ENCODE measurements at places on chromosomes 13 and 19.
A peak's percentile ranks its signal among the peaks of the same experiment; 100 is the strongest.

GRCh38 chr13:49305792-49306425 is 58.2 kb downstream of the CDADC1 start:
- no peak for DNase-seq

- peak; percentile 94 for DNase-seq
These were observed 360 bp downstream of the DDX39A start for GRCh38 chr19:14418856-14419105.

- no peak for DNase-seq
These were observed 39.3 kb downstream of the ZNF44 start for GRCh38 chr19:12255372-12255771.

DNA sequence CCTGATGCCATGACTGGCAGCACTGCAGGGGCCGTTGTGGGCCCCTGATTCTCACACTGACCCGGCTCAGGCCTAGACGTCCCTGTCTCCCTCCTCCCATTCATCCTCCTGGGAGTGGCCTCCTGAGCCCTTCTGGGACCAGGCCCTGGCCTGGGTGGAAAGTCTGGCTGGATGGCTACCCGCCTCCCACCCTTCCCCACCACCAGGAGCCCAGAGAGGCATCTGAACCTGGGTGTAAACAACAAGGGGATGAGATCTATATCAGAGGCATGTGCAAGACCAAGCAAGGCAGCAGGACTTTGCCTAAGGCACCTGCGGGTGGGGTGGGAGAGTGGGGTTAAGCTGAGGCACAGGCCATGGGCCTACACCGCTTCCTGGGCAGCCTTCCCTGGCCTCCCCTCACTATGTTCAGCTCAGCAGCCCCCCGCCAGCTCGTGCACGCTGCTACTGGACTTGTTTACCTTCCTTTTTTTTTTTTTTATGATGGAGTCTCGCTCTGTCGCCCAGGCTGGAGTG is 22.0 kb upstream of the ASPDH start:
- no peak for DNase-seq

GRCh38 chr19:46141421-46141820 is 6.6 kb upstream of the IGFL2 start:
- DNase-seq = no peak

DNA sequence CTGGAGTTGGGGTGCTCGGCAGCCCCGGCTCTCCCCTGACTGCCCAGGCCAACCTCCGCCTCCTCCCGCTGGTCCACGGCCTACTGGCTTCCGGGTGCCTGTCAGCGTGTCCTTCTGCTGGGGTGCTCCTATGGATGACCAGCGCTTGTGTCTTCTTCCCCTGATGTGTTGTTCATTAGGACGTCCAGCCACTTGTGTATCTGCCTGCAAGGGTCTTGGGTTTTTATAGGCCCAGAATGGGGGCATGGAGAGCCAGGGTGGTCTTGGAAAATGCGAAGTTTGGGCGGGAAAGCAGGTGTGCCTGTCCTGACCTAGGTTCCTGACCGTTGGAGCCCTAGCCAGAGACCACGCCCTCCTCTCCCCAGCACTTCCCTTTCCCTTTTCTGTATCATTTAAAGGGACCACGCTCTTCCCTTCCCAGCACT is 139.8 kb downstream of the SLITRK5 start:
- DNase-seq = peak; percentile 84

GRCh38 chr19:51289635-51290034 is 21.8 kb upstream of the IGLON5 start:
- no peak for DNase-seq

DNA sequence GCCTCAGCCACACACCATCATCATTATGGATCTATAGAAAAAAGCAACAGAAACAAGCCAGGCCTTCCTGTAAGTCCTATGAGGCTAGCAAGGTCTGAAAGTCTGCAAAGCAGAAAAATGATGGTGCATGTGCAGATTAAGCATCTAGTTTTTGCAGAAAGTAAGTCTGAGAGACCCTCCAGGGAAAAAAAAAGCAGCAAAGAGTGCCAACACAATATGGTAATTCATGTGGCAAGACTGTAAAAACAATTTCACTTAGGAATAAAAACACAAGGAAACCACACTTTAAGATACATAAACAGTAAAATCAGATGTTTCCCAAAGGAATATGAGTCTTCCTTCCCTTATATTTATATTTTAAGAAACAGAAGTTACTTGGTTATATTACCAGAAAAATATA is 112.3 kb upstream of the FBXL3 start:
- no peak for DNase-seq

DNA sequence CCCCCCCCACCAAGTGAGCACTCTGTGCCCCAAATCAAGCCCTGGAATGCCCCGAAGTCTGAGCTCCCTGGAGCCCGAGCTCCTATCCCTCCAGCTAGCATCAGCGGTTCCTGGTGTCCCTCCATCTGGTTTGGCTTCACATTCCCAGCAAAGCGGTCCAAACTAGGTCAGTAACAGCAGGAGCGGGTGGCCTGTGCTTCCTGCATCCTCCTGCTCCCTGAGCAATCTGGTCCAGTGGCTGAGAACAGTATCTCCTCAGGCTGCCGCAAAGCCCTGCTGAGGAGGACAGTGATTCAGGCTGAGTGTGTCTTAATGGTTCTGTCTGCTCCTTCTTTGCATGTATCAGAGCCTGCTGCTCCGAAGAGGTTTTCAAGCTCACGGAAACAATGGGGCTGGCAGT is 25.9 kb downstream of the RASL11A start:
- no peak for DNase-seq

DNA sequence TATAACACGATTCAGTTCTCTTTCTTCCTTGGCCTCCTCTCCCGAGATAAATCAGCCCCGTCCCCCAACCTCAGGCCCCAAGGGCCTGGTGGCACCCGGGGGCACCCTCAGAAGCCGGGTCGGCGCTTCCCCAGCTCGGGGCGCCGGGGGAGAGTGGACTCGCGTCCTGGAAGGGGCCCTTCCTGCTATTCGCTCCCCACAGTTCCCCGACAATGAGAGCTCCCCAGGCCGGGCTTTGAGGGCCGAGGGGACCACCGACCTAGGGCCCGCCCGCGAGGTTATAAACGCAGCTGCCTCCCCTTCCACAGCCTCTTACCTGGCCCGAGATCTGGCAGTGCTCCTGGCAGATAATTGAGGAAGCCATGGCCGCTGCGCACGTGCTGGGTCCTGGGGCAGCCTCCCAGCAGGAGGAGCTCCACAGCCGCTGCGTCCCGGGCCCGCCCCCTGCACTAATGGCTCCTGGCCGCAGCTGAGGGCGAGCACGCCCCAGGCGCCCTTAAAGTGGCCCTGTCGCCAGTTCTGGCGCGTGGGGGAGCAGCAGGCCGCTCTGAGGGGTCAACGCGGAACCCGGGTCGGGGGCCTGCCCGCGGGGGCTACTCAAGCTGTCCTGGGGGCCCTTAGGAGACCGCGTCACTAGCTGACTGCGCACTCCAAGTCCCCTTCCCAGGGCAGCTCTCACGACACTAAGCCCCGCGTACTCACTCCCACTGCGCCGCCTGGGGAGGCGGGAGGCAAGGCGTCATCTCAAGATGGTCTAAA is at the start of gene SOHLH2:
Gene SOHLH2 (minus strand): TSS at position 394 of the 759 bp plus-strand sequence. CDS start 30 bp downstream, at position 364.
- DNase-seq = no peak

DNA sequence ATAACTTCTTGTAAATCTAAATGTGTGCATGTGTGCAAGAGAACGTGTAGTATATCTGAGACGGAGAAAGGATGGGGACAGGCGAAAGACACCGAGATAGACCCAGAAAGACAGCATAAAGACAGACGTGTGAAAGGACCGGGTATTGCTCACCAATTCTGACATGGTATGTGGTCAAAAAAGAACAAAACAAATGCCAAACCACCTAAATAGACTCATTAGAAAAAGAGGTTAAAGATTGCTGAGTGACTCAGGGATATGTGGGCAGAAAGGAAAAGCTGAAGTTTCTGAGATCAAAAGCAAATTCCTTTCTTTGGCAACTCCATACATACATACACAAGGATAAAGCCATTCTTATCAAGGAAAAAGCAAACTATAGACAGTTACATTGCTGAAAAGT is 179.7 kb upstream of the TSC22D1 start:
- no peak for DNase-seq

DNA sequence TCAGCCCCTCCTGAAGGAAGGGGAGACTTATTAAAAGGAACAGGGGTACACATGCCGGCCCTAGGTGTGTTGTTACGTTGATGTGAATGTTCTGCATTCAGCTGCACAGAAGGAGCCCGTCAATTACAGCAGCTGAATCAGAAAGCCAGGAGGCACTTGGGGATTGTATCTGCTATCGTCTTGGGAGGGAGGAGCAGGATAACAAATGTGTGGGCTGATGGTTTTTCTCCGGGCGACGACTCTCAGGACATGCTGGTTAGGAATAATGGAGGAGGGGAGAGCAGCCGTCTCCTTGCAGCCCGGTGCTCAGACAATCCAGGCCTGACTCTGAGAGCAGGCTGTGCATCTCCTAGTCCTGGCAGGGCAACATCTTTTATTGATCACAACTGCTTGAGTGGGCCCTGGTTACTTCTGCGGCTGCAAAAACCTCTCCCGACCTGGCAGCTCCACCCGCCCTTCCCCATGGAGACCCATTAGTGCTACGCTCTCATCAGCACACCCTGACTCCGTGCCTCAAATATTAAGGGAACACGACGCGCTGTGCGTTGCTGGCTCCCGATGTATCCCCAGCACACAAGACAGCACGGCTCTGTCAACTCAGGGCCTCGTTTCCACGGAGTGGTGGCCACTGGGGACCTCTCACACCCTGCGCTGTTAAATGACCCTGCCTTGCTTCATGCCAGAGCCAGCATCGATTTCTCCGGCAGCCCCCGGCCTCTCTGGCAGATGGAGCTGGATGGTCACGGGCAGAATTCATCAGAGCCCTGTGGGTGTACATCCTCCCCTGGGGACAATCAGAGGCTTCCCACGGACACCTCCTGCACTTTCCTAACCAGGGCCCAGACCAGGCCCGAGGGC is 25.3 kb downstream of the PEPD start:
- no peak for DNase-seq

Measured in osteocyte (in vitro differentiated cells).